ENCODE measurements at places on chromosomes 7 and 10.

GRCh38 chr7:38704041-38704547, 72.9 kb upstream of the AMPH start:
- no peak for DNase-seq

- no peak for DNase-seq
Measured at GRCh38 chr10:25180801-25181200, 6.0 kb downstream of the GPR158 start.

DNA sequence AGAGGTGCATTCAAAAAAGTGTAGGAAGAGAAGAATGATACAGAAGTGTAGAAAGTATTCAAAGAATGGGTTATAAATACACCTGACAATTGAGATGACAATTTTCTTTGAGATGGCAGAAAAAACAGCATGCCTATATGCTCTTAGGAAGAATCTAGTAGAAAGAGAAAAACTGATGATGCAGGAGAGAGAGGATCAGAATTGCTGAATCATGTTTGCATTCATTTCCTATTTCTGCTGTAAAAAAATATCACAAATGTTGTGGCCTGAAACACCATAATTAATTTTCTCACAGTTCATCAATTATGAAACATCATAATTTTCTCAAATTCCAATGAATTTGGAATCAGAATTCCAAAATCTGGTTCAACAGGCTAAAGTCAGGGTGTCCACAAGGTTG, 9.8 kb upstream of the AKR1C1 start:
- no peak for DNase-seq

DNA sequence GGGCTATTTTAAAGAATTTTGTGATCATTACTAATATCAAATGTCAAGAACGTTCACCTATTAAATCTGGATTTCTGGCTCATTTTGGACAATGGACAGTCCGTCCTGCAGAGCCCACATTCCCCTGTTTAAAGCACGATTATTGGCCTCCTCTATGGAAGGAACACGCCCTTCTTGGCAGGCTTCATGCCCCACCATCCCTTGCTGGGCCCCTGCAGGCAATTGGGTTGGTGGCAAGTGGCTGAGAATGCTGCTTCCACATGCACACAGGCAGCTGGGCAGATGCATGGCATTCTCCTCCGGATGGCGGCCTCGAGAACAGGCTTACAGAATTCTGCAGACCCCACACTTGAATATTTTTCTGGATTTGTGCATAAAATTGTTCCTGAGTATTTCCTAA, 305.8 kb upstream of the MKI67 start:
- DNase-seq, result no peak

DNA sequence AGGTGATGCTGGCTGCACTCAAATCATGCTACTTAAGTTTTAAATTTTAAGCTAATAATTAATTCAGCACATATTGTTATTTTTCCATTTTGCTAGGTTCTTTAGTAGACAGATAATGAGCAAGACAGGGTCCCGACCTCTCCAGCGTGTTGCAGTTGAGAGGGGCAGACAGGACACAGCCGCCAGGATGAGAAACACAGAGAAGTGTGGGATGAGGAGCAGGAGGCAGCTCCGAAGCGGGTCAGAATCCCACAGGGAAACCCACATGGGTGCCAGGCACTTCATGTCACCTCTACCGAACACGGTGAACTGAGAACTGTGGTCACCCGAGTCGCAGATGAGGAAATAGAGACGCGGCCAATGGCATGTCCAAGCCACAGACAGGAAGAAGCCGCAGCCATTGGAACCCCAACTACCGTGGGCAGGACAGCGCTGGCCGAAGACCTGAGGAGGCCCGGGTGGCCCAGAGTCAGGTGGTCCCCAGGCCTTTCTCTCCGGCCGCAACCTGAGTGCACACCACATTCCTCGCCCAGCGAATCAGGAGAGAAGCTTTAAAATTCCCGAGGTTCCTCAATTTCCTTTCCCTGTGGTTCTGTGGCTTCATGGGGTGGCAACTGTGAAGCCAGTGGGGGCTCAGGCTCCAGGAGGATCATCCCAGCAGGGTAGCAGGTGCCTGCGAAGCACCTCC, 213.0 kb downstream of the DNAJB6 start:
- no peak for DNase-seq

- no peak for DNase-seq
Measured at GRCh38 chr10:121043124-121043849, 192.1 kb downstream of the WDR11 start.

DNA sequence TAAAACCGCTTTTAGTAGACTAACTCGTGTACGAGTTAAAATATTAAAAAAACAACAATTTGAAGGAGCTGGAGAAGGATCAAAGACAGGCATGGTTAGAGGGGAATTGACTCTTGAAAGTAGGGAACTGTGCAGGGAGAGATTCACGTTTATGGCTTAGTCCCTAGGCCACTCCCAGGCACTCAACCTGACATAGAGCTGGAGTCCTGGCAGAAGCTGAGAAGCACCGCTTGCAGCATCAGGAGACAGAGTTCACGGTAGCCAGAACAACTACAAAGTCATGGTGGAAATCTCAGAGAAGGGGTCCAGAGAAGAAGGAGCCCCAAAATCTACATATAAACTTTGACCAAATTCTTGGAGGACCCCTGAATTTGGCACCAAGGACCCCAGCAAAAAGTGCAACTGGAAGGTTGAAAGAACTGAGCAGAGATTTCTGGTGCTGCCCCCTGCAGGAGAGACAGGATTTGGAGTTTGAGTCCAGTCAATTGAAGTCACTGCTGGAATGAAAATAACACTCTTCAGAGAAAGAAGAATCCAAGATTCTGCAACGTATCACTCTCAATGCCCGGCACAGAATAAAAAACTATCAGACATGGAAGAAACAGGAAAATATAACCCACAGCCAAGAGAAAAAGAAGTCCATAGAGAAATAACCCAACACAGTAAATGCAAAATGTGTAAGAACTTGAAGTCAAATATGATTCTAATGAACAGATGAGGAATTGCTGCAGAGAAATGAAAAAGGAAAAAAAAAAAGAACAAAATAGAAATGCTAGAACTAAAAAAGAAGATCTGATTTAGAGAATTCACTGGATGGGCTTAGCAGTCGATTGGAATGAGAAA, 493.3 kb upstream of the PODXL start:
- DNase-seq, result peak; percentile 2

- no peak for DNase-seq
Measured at GRCh38 chr10:69328380-69328735, 50.1 kb downstream of the HK1 start.

DNA sequence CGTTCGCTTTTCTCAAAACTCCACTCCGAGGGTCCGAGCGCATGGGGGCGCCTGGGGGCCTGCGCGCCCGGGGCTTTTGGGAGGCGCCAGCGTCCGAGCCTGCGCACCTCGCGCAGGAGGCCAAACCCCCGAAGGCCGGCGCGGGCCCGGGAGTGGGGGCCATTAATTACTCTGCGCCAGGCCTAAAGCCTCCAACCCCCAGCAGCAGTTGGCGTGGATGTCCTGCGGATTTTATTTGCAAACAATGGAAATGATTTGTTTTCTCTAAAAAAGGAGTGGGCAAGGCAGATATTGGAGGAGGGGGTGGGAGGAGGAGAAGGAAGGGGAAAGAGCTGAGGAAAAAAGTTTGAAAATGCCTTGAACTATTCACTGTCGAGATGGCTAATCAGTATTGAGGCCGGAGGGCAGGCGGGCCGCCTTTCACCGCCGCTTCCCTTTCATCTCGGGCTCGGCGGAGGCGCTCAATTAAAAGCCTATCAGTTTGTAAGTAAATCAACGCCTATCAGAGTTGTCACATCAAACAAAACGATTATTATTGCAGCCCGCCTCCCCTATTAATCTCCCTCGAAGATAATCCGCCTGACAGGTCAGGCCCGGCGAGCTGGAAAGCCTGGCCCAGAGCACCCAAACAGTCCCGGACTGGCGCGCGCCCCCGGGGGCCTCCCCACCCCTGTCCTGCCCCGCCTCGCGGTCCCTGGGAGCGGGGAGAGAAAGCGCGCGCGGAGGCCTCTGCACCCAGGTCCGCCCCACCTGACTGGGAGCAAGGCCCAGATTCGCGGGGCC, 3.4 kb upstream of the ZNF503 start:
- no peak for DNase-seq

DNA sequence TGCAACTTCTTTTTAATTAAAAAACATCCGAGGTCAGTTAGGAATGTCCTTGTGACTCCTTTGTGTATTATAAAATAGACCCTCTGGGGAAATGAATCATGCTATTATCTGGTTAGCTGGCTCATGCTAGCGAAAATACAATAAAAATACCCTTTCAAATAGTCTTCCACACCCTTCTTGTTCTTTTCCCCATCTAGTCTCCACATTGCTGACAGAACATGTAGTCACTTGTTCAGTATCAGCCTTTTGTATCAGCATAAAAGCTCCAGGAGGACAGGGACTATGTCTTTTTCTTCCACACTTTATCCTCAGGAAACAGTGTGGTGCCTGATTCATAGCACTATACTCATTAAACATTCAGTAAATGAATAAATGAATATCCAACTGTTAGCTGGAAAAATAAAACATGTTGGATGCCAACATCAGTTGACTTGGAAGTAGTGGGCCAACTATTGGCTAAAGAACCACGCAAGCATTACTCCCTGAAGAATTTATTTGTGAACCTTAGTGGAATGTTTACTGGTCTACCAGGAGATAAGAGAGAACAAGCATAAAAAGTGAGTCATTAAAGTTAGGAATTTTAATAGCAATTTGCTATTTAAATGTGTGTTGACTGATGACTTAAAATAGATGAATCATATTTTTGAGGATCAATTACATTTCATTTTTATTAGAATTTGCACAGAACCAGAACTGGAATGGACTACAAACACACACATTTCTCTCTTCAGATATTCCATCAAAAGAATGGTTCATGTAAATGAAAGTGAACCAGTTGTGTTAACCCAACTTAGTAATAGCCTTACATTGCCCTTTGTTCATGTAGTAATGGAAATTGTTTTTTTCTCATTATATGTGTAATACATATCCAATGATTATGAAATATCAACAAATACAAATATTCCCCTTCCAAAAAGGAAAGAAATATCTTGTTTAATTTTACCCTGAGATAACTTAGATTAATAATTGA, 129.6 kb downstream of the DKK1 start:
- DNase-seq, result no peak

DNA sequence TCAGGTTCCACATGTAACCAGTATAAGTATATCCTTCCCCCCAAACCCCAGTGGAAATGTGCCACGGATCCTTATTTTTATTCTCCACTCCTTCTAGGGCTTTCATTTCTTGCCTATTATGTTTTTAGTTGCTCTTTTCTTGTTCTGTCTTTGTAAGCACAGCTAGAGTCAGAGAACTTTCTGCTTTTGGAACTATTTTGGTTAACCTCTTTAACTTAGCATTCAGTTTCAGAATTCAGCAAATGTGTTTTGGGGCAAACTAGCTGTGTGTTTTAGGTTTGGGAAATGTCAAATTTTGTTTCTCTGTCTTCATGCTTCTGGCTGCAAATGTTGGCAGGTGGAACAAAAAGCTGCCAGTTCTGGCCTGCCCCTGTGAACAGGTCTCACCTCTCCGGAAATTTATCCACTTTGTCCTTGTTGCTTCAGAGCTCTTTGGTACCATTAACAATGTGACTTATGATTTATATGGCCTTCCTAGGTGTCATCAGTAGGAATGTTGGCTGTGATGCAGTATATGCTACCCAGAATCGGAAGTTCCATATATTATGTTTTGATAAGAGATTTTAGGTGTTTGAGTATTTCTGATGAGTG, 156.1 kb downstream of the ADK start:
- DNase-seq, result no peak

- DNase-seq, result no peak
Measured at GRCh38 chr10:28217848-28218247, 85.0 kb downstream of the MPP7 start.

DNA sequence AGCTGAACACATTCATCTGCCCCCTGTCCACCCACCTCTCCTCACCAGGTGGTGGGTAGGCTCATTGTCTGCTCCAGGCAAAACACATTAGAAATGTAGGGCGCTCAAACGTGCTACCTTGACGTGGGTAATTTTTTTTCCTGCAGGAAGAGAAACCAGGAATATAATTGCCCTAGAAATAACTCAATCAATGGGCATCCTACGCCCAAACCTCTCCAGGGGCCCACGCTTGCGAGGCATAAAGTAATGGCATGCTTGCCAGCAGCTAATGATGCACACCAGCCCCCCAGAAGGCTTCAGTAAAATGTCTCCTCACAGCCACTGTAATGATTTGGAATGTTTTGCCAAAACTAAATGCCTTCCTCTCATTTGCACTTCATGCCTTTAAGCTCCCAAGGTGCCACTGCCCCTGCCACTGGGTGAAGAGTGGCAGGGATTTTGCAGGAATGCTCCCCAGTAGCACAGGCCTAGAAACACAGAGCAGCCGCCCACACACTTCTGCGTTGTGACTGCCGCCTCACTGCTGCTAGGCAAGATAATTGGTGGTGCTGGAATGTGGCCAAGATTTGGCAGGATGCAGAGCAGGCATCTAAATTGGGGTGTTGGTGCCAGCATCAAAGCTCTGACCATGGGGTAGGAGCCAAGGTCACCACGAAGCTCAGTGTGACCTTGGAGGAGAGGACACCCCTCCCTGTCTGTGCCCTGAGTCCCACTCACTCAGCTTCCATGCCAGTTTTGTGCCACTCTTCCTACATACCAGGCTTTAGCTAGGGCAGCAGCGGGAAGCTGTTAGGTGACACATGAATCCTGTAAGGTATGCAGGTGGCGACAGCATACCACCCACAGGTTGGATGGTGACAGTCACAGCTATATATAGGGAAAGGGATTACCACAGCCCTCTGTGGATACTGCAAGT, 48.7 kb upstream of the PPP1R3C start:
- DNase-seq, result no peak

Measured in stimulated activated CD4-positive, alpha-beta T cell treated with anti-CD3 and anti-CD28 coated beads, Interleukin-15, amount 100 ng/mL, for 48 hours (primary cell).